ENCODE measurements at places on chromosomes 3 and 15.

- no peak for DNase-seq
These were observed 1004.9 kb downstream of the FHIT start for GRCh38 chr3:60246361-60246760.

DNA sequence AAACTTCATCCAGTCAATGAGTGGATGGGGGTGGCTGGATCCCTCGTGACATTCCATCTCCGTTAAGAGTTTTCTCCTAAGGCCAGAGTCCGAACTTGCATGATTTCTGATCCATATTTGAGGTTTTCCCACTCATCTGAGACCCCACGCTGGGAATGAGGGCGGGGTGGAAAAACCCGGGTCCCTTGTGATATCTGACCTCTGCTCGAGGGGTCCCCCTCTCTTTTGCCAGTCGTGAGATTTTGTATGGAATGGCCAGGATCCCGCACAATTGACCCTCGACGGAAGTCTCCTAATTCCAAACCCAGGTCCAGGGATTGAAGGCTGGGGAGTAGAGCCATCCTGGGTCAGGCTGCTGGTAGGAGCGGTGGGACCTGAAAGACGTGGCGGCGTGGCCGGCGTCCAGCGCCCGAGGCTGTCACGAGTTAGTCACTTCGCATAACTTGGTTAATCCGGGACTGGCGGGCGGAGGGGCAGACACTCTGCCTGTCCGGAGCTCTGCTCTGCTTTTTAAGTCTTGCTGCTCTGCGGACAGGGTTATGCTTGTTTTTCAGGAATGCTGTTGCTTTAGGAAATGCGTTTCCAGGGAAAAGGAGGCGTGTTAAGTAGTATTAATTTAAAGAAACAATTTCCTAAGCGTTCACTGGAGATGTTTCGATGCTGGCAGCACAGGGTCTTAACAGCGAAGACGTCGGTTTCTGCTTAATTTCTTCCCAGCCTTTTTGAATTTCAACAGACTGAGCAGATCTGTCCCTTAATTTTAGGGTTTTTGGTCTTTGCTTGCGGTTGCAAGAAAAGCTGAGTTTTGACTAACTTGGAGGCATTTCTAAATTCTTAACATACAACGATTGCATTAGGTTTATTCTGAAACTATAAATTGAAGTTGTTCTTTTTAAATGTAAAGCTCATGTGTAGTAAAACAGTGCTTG, 69.7 kb upstream of the LRRFIP2 start:
- peak; percentile 51 for DNase-seq

DNA sequence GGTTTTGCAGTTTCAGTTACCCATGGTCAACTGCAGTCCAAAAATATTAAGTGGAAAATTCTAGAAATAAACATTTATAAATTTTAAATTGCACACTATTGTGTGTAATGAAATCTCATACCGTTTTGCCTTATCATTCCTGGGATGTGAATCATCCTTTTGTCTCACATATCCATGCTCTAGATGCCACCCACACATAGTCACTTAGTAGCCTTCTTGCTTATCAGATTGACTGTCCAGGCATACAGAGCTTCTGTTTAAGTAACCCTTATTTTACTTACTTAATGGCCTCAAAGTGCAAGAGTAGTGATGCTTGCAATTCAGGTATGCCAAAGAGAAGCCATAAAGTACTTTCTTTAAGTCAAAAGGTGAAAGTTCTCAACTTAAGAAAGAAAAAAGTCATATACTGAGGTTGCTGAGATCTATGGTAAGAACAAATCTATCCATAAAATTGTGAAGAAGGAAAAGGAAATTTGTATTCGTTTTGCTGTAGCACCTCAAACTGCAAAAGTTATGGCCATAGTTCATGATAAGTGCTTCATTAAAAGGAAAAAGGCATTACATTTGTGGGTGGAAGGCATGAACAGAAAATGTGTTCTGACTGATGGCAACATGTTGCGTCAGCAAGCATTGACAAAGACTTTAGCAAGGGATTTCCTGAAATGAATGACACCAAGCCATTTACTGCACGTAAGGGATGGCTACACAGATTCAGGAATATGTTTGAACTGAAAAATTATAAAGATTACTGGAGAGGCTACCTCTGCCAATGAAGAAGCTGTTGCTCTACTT, 43.8 kb downstream of the SPATA16 start:
- peak; percentile 1 for DNase-seq

- no peak for DNase-seq
These were observed 12.5 kb downstream of the SPINK8 start for GRCh38 chr3:48320996-48321395.

- no peak for DNase-seq
These were observed 21.9 kb downstream of the MAPKBP1 start for GRCh38 chr15:41795996-41796856.

GRCh38 chr3:10492364-10493201, 12.8 kb downstream of the ATP2B2 start:
- no peak for DNase-seq

GRCh38 chr3:177197727-177198460, 612 bp upstream of the TBL1XR1 start:
- DNase-seq, result peak; percentile 39

DNA sequence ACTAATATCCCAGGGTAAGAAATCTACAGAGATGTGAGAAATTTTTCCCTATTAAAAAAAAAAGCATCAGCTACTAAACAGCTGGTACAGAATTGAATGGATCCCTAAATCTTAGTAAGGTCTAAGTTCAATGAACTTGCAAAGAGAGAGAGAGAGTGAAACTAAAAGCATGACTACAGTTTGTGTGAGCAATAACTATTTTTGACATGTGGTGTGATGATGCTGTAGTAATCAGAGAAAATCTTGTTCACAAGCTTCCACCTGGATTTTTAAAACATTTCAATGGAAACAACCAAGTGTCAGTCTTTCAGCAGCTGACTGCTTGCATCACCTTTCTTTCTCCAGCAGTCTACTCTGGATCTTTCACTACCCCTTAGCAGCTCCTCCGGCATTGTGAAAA, 45.2 kb upstream of the ABI3BP start:
- peak; percentile 37 for DNase-seq

GRCh38 chr15:82128401-82129148, 82.8 kb upstream of the MEX3B start:
- peak; percentile 49 for DNase-seq

- DNase-seq, result peak; percentile 94
These were observed 145.4 kb upstream of the PROK2 start for GRCh38 chr3:71930056-71930991.

DNA sequence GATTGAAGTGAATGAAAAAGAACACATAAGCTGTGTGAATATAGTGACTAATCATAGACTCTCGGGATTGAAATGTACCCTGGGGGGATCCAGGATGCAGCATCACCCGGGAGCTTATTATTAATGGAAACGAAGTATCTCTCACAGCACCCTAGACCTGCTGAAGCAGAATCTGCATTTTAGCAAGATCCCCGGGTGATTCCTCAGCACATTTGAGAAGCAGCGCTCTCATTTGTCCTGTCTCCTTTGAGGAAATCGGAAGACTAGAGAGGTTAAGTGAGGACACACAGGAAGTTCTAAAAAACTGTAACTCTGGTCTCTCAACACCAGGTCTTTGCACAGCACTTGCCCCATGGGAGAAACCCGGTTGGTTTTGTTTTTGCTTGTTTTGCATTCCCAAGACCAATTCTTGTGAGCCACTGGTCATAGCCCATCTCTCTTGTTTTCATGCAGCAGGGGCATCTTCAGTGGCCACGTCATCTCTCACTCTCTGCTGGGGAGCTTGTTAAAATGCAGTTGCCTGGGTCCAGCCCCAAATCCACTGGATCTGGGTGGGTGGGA, 30.2 kb downstream of the ZNF710 start:
- no peak for DNase-seq

GRCh38 chr3:30474371-30474770, 132.0 kb upstream of the TGFBR2 start:
- DNase-seq, result no peak

DNA sequence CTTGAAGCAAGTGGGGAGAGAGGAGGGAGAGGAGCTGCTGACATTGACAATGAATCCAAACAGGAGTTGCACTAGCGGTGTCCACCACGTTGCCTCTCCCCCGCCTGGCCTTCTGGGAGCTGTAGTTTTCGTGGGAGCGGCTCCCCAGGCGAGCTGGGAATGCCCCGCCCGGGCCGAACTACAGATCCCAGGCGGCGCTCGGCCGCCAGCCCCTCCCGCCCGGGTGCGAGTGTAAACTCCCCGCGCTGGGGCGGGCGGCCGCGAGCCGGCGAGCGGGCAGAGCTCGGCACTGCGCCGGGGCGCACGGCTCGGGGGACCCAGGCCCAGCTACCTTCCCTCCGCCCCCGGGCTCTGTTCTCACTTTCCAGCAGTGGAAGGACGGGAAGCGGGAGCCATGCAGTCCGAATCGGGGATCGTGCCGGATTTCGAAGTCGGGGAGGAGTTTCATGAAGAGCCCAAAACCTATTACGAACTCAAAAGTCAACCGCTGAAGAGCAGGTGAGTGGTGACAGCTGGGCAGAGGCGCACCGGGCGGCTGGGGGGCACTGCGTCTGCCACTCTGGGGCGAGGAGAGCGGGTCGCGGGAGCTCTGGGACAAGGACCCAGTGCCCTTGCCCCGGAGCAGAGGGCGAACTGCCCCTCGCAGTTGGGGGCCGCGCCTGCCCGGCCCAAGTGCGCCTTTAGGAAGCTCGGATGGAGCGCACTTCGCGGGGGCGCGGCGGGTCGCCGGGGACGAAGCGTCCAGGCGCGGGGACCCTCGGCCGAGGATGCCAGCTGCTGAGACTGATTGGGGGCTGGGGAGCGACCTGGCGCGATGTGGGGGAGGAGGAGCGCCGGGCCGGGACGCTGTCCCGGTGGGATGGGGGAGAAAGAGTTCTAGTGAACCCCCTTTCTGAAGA, at the start of gene MITF:
TSS of gene MITF (plus strand) at position 261 of the 899 bp plus-strand sequence. CDS start at position 395, 134 bp downstream.
- peak; percentile 88 for DNase-seq

DNA sequence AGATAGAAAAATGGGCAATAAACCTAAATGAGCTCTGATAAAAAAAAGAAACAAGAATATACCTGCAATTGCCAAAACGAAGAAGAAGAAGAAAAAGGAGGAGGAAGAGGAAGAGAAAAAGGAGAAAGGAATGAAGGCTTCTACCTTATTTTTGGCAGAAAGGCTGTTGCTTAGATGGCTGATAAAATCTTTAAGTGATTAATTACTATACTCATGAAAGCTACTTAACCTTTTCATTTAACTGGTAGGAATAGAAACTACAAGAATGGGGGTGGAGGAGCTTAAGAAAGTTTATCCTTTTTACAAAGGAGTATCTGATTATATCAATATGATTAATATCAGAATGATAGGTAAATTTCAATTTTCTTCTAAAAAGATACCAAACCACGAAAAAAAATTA, 75.2 kb downstream of the CLASP2 start:
- DNase-seq, result no peak

GRCh38 chr3:111695636-111696117, 100.5 kb upstream of the ZBED2 start:
- peak; percentile 80 for DNase-seq

- no peak for DNase-seq
These were observed 66.8 kb downstream of the CD200R1L start for GRCh38 chr3:112779558-112780480.

- peak; percentile 65 for DNase-seq
These were observed 133.4 kb downstream of the TPRA1 start for GRCh38 chr3:127457094-127457475.

DNA sequence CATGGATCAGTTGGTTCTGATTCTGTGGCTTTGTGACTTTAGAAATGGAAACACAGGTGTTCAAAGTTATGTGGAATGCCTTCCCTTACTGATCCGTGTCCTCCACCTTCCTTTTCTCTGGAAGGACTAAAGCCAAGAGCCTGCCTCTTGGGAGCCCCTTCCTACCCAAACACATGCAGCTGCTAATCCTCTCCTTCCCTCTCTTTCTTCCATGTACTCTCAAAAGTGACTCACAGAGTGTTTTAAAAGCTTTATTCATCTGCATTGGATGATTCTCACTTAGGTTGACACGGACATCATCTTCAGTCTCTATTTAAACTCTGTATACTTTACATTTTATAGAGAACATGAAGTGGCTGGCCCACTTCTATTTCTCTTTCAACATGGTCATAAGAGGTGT, 856.5 kb upstream of the ARPP21 start:
- DNase-seq, result no peak

- peak; percentile 92 for DNase-seq
These were observed 167.4 kb downstream of the GAP43 start for GRCh38 chr3:115790759-115791158.

Data from amniotic epithelial cell (primary cell).